Stimulated activated CD4-positive, alpha-beta T cell treated with anti-CD3 and anti-CD28 coated beads, Interleukin-2, amount 100 ng/mL, for 4 hours (primary cell): ENCODE measurements at places on chromosomes 5 and 9.

DNA sequence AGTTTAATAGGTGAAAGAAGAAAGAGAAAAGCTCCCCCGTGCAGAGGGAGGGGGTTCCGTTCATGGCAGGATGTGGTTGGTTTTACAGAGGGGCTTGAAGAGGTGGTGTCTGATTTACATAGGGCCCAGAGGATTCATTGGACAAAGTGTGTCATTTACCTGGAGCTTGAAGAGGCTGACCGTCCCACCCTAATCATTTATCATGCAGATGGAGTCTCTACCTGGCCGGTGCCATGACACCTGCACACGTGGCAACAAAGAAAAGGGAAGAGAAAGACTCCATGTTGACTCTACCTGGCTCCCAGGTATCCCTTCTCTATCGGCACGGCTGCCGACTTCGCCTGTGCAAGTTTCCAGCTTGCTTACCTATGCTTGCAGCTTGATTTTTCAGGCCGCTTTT, 35.3 kb upstream of the PRRC2B start:
- DNase-seq, result no peak

DNA sequence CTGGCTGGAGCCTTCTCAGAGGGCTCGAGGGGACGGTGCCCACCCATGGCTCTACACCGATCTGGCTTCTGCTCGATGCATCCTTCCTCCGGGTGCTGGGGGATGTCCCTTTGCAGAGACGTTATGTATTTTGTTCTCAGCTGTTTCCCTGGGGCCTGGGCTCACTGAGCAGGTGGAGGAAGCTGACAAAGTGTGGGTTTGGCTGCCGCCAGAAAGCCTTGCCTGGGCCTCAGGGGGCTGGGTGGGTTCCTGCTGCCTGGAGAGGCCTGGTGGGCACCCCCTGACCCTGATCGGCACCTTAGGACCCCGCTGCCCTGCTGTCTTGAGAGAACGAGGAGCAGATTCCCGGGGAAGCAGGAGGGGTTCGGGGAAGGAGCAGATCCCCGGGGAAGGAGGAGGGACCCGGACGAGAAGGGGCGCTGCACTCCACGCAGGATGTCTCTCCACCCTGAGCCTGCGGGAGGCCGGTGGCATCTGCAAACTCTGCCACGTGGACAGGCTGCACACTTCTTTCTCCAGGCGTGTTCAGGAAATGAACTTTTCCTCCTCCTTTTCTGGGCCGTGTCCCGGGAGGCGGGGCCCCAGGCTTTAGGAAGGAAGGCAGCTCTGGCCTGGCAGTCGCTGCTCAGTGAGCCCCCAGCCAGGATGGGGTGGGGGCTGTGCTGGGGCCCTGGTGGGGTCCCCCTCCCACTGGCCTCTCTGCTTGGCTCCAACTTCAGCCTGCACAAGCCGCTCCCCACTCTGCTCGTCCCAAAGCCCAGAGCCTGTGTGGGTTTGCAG, 148.9 kb downstream of the RXRA start:
- DNase-seq, result no peak

DNA sequence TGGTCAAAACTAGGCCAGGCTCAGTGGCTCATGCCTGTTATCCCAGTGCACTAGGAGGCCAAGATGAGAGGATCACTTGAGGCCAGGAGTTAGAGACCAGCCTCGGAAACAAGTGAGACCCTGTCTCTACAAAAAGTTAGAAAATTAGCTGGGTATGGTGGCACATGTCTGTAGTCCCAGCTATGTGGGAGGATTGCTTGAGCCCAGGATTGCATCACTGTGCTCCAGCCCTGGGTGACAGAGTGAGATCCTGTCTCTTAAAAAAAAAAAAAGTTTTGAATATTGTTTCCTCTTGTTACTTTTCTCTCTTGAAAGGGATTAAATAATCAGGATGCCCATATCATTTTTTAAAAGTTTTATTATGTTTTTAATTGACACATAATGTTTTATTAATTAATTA, 7.6 kb downstream of the ARHGEF37 start:
- no peak for DNase-seq

DNA sequence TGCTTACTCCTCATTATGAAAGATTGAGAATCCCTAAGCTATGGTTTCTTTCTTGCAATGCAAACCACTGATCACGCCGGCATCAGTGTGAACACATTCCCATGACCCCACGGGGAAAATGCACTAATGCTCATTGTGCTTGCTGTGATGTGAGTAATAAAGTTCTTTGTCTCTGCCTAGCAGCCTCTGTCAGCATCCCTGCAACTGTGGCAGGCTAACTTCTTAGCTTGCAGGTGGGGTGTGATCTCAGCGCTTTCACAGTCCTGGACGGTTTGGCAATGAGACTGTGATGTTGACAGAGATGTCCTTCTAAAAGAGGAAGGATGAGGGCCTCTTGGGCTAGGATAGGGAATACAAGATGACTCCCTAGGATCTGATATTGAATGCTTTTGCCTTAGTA, 1218.7 kb downstream of the EFNA5 start:
- DNase-seq, result no peak

- DNase-seq, result no peak
Observed at GRCh38 chr9:123315635-123316034, 40.4 kb upstream of the CRB2 start.
